A549 (cell line): ENCODE measurements at places on chromosomes 5 and 9. TPM values are rescaled to one million over a fixed set of nuclear protein-coding genes. Genes with fewer than 3 reads are reported as not detected.

GRCh38 chr5:106860398-106861044 is 810.2 kb downstream of the EFNA5 start:
- no peak for DNase-seq

Gene ADCY2
- not detected in 3 replicates for polyA plus RNA-seq

Gene PCDHAC2
- 1.1 to 1.2 TPM (median 1.2 TPM) in 3 replicates for polyA plus RNA-seq

DNA sequence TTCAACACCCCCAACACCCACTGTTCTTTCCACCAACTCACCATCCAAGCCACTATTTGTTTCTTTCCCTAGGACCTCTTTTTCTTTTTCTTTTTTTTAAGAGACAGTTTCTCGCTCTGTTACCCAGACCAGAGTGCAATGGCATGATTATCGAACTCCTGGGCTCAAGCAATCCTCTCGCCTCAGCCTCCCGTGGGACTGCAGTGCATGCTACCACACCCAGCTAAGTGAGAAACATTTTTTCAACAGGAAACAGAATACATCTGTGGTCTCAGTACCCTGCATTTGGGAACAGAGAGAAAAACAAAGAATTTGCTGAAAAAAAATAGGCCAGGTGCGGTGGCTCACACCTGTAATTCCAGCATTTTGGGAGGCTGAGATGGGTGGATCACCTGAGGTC is 24.6 kb downstream of the B4GALT1 start:
- no peak for DNase-seq

DNA sequence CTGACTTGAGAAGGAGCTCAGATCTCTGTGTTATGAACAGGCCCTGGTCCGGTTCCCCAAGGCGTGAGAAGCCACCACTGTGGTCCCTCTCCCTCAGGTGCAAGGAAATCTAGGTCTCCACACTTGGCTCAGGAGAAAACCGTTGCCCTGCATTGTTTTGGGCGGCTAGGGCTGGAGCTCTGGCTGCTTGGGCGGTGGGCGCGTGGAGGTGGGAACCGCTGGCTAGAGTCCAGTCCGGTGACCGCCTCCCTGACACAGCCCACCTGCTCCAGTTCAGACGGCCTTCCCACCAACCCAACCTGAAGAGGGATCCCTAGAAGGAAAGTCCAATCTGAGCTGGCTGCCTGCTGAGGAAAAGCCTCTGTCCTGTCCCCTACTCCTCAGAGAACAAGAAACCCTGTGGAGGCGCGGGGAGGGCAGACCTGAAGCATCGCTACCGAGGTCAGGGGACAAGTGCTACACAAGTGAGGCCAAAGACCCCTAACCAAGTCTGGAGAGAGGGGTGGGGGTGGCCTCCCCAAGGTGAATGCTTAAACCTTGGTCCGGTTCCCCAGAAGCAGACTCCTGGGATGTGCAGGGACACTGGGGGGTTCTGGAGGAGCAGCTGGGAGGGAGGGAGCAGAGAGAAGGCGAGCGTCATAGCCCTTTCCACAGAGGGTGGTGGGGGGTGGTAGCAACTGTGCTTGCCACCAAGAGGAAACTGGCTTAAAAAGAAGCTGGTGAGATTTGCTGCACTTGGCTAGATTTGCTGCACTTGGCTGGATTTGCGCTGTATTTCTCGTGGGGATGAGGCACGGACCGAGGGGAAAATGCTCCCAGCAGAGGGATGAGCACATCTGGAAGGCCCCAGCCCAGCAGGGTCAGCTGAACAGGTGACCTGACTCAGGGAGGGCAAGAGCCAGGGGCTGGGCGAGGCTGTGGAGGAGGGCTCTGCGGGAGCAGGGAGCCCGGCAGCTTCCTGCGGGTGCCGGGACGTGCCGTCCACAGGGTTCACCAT is 65.2 kb downstream of the RAPGEF1 start:
- DNase-seq: no peak

Gene PCSK5
- 1.3 to 1.5 TPM (median 1.4 TPM) in 3 replicates for polyA plus RNA-seq

DNA sequence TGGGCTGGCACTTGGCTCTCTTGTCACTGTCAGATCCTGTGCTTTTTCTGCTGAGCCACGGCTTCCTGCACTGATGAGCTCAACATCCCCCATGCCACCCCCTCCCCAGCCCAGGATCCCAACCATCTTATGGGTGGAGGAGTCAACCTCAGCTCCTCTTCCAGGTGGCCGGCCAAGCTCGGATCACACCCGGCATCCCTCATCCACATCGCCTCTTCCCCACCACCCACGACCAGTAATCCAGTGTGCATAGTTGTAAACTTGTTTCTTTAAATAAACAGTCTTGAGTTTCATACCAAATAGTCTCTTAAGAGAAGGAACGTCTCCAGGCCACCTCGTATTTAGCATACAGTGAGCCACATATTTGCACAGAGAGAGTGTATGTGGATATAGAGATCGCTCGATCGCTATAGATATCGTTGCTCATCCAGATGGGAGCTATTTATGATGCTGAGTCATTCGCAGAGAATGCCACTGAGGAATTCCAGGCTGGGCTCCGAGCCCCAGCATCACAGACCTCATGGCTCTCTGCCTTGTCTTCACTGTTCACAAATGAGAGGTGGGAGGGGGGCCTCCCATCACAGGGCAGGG is 61.8 kb upstream of the CPLX2 start:
- peak; percentile 89 for DNase-seq

DNA sequence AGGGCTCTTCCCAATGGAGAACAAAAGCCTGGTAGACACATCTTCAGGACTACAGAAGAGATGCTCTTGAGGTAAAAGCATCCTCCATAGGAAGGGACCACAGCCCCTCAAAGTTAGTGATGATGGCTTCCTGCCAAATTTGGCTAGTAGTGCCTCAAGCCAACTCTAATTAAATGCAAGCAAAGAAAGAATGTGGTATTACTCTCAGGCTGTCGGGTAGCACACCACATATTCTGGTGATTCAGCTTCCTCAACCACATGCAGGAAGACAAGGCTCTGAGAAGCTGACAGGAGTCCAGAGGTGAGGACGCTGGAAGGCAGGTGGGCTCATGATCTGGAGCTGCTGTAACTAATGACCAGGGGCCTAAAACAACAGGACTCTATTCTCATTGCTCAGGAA is 37.2 kb upstream of the S1PR3 start:
- DNase-seq: no peak

DNA sequence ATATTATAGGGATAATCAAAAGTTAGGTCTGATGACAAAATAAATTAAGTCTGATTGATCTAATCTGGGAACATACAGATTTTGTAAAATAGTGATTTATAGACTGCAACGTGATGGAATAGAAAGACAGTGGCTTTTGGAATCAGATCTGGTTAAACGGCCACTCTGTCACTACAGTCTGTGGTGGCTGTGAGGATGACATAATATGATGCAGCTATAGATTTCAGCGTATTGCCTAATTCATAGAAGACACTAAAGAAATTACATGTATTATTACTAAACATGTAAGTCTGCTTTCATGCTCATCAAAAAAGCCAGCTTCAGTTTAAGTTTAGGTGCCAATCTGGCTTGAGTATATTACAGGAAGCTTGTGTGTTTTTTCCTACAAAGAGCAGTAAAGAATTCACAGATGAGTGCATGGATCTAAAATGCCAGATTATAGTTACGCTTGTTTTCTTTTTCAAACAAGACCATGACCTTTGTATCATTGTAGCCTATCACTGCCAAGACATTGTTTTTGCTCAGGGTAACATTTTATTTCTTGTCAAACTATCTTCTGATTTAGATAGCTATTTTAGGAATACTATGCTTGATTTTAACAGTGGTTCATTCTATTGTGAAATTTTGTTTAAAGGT is 25.7 kb downstream of the CPEB4 start:
- DNase-seq: no peak

- no peak for DNase-seq
Measured at GRCh38 chr9:114883709-114884108, 46.7 kb downstream of the TNFSF8 start.

DNA sequence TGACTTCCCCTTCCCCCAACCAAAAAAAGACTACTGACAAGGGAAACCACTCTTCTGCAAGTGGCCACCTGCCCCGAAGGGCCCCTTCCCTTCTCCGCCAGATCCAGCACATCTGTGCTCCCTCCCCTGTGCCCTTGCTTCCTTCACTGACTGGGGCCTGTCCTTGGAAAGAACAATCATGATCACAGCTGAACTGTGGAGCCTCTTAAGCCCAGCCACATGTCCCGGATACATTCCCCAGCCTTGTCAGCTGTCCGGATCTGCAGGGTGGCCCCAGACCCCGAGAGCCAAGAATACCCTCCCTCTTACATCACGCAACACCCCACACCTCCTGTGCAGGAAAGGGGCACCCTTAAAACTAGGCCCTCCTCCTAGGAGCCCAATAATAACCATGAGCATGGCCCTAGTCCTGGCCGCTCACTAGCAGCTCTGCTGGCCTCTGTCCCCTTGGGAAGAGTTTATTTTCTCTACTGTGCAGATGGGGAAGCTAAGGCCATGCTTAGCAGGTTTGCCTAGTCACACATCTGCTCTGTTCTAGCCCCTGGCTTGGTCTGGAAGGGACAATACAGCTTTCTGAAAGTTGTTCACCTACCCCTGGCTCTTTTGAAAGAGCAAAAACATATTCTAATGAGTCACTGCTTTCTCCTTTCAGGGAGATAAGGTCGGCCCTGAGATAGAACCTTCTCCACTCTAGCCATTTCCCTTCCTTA is 3.8 kb downstream of the SPRY4 start:
- no peak for DNase-seq
